ENCODE measurements at places on chromosomes 3 and 15.

- DNase-seq = no peak
Measured at GRCh38 chr3:124714223-124714853, 15.9 kb upstream of the UMPS start.

DNA sequence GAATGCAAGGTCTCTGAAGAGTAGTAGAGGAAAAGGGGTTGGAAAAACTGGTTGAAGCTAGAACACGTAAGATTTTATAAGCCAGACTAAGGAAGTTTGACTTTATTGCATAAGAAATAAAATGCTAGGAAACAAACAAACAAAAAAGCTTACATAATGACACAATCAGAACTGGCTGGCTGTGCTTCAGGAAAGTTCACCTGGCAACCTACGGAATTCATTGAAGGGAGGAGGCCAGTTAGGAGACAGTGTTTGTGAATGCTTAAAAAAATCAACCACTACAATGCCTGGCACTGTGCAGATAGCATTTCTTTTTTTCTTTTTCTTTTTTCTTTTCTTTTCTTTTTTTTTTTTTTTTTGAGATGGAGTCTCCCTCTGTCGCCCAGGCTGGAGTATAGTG lies 1.9 kb upstream of the ICE2 start:
- DNase-seq = no peak

DNA sequence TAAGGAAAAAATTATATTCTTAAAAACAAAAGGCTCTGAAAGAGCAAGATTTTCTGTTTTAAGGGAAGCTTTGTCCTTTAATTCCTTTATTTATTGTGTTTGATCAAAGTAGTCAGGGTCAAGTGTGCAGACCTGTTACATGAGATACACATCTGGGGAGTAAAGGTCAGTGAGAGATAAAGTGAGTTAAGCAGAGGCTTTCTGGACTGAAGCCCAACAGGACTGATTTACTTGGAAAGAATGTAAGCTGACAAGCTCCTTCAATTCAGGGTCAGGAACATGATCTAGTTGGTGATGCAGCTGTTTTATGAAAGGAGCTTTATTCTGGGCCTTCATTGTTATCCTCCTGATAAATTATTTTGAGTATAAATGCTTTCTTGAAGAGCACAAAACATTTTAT lies 20.7 kb upstream of the OTOL1 start:
- no peak for DNase-seq

- DNase-seq = no peak
Measured at GRCh38 chr3:46845397-46845859, 17.8 kb downstream of the MYL3 start.

DNA sequence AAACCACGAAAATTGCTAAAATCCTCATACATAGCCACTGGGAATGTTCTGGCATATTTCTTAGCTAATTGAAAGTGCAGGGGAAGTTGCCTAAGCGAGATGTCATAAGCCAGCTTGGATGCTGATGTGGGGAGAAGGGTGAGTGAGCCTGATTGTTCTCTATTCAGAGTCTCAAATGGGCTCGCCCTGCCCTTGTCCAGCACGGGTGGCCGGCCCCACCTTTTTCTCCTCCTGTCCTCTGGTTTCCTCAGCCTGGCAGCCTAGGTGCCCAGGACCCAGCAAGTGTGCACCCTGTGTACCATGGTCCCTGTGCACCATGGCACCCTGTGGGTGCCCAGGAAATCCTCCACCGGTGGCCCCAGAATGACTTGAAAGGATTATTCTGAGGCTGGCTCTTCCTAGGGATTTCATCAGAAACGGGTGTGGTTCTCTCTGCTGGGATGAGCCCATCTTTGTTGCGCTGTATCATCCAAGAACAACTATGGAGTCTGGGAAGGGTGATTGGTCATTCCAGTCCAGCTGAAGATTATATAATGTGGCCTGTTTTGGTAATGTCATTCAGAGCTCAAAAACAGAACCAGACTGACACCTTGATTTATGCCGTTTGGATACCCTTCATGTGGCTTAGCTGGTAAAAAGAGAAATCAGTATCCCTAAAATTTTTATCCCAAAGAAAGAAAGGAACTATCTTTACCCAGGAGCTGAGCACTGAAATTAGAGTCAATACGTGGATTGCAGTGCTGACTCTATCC lies 150.8 kb upstream of the BHLHE40 start:
- DNase-seq = no peak

- DNase-seq = no peak
Measured at GRCh38 chr15:48462688-48463087, 131.5 kb downstream of the DUT start.

- no peak for DNase-seq
Measured at GRCh38 chr15:91409387-91409786, 309.3 kb downstream of the SV2B start.

- DNase-seq = no peak
Measured at GRCh38 chr3:172557515-172558220, 34.4 kb upstream of the TNFSF10 start.

- no peak for DNase-seq
Measured at GRCh38 chr3:87088430-87088992, 97.6 kb upstream of the VGLL3 start.

DNA sequence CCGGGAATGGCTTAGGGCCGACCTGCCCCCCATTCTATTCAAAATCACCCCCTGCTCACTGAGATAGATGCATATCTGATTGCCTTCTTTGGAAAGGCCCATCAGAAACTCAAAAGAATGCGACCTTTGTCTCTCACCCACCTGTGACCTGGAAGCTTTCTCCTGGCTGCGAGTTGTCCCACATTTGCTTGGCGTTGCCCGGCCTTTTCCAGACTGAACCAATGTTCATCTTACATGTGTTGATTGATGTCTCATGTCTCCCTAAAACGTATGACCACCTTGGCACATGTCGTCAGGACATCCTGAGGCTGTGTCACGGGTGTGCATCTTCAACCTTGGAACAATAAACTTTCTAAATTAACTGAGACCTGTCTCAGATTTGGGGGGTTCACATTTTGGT lies 3.4 kb upstream of the MUC20 start:
- no peak for DNase-seq

DNA sequence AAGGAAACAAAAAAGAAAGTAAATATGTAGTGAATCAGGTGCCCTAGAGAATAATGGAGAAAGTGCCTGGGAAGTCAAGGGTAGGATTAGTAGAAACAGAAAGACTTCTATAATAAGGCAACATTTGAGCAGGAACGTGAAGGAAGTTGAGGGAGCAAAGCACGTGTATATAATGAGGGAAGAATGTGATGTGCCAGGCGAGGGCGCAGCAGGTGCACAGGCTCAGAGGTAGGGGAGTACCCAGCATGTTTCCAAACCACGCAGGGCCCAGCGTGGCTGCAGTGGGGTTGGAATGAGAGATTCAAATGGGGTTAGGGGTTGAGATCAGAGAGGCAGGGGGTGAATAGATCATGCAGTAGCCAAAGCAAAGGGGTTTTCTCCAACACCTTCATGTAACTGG lies 91.9 kb upstream of the VGLL4 start:
- no peak for DNase-seq

DNA sequence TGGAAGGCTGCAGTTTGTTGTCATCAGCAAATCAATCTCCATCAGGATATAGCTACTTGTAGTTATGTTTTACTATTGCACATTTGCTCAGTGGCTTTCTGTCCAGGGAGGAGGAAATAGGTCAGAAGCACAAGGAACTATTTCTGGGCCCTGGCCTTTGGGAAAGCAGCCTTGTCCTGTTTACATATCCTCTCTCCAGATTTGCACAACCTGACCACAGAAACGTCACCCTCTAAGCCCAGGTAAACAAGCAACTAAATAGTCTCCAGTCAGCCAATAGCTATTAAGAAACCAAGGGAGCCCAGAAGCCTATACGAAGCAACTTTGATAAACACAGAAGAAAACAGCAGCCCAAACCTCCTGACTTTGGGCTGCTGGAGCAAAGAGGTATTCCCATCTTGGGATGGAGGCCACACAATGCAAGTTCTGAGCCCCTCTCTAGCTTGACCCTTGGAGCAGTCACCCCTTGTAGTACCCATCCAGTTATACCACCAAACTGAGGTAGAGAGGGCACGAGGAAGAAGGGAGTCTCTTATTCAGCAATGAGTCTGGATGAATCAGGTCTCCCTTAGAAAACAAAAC lies 2.3 kb upstream of the FEM1B start:
- no peak for DNase-seq

- no peak for DNase-seq
Measured at GRCh38 chr3:108234387-108234957, 12.2 kb upstream of the IFT57 start.

DNA sequence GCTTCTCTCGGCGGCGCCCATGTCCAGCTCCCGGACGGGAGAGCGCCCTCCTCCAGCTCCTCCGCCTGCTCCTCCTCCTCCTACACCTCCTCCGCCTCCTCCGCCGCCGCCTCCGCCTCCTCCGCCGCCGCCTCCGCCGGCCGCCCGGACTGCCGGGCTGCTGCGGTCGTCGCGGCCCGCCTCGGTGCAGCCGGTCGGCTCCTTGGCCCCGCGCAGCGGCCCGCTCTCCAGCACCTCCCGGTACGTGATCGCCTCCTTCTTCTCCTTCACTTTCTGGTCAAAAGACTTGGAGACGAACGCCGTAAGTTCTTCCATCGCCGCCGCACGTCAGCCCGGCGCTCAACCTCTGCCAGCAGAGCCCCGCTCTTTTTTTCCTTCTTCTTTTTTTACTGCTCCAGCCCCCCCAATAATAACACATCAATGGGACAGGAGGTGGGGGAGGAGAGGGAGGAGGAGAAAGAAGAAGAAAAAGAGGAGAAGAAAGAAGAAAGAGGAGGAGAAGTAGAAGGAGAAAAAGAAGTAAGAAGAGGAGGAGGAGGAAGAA lies 438 bp downstream of the SHOX2 start:
- no peak for DNase-seq

- DNase-seq = no peak
Measured at GRCh38 chr3:64708456-64708855, 20.7 kb upstream of the ADAMTS9 start.

DNA sequence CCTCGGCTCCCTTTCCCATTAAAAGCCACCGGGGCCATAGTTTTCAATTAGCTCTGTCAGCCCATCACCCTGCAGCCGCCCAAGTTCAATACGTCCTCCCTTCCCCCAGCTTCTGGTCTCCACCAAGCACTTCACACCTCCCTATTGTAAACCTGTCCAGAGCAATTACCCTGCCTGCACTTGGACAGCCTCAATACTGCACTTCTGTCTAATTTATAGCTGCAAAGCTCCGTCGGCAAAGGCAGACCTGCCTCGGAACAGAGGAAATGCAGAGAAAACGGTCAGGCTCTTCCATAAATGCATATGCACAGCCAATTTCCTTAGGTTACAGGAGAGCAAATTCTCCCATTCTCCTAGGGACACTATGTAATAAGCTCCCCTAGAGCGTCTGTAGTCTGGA lies 21.9 kb downstream of the LRIG1 start:
- DNase-seq = no peak

GRCh38 chr15:93359425-93360131 lies 270.6 kb upstream of the RGMA start:
- no peak for DNase-seq

- DNase-seq = no peak
Measured at GRCh38 chr3:77871436-77871835, 831.5 kb downstream of the ROBO2 start.

GRCh38 chr3:88810455-88810854 lies 297.0 kb upstream of the EPHA3 start:
- DNase-seq = no peak

DNA sequence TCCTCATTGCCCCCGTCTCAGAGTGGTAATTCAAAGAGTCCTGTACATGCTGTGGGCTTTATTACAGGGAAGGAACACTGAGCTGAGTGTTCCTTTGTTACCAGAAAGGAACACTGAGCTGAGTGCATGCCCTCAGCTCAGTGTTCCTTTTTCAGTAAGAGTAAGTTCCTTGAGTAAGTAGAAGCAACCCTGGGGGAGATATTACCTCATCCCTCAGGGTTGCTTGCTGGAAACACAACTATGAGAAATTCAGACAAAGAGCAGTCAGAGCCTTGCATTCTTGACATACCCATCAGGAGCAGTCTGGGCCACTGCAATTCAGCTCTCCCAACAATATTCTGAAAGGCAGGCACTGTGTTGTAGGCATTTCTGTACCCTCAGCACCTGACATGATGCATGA lies 17.0 kb downstream of the CHRM5 start:
- no peak for DNase-seq

DNA sequence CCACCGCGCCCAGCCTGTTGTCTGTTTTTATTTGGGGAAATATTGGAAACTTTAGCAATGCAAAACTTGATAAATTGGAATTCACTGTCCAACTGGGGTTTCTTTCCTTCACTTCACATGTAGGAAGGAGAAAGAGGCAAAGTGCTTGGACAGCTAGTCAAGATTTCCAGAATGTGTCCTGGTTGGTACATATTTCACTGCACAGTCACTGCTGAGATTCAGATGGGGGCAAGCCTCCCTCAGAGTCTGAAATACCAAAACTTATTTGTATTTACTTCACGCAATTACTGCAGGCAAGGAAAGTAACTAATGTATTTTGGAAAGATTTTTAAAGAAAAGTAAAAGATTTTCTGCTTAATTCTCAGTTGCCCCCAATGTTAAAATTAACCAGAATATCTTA lies 21.0 kb downstream of the LRRC31 start:
- no peak for DNase-seq

- no peak for DNase-seq
Measured at GRCh38 chr3:8875836-8876235, 87.4 kb downstream of the RAD18 start.

- no peak for DNase-seq
Measured at GRCh38 chr3:184322731-184323487, 8.5 kb downstream of the EIF4G1 start.

- no peak for DNase-seq
Measured at GRCh38 chr3:50205413-50206276, 574 bp downstream of the SLC38A3 start.

GRCh38 chr15:81281766-81282605 lies 42.0 kb downstream of the STARD5 start:
- DNase-seq = no peak

DNA sequence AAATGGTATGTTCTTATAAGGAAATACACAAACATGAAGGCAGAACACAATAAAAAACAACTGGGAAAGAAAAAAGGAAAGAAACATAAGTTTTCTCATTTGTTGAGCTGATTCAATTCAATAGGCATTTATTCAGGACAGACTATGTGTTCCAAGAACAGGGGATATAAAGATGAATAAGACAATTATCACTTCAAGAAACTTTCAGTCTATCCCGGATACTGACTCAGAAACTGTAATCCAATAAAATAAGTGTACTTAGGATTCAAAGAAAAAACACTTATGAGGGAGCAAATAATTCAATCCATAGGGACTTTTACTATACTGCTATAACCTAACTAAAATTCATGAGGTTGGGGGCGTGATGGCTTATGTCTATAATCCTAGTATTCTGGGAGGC lies 3.5 kb upstream of the POPDC2 start:
- no peak for DNase-seq

- no peak for DNase-seq
Measured at GRCh38 chr3:172329070-172329469, 119.2 kb downstream of the GHSR start.

DNA sequence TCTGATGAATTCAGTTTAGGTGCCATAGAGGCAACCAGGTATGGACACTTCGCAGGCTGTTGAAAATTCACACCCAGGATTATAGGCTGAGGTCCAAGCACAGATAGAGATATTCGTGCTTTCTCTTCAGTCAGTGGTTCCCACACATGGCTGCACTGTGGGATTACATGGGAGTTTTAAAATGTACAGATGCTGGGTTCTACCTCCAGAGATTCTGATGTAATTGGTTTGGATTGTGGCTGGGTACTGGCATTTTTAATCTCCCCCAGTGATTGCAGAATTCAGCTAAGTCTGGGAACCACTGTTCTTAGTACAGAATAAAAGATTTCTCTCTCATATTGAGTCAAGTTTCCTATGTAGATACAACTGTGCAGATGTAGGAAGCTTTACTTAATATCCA lies 91.6 kb downstream of the FOXB1 start:
- no peak for DNase-seq

- DNase-seq = no peak
Measured at GRCh38 chr3:15207836-15208504, 1.9 kb downstream of the CAPN7 start.

GRCh38 chr15:38211249-38211648 lies 41.4 kb upstream of the SPRED1 start:
- DNase-seq = no peak
